ENCODE measurements at places on chromosomes 5 and 9. TPM values are rescaled to one million over a fixed set of nuclear protein-coding genes. Genes with fewer than 3 reads are reported as not detected.

The SHC3 gene
- 1.8 TPM for total RNA-seq

The TSSK1B gene
- total RNA-seq: not detected

The LEAP2 gene
- total RNA-seq: not detected

The MOB3B gene
- total RNA-seq: 11.1 TPM

The DBH gene
- not detected for total RNA-seq

The MYOZ3 gene
- 0.81 TPM for total RNA-seq

The ADAMTSL2 gene
- total RNA-seq: 2.8 TPM

The DAB2IP gene
- 104 TPM for total RNA-seq

The TPM2 gene
- 4,158 TPM for total RNA-seq

The FOXD4L6 gene
- total RNA-seq: not detected

The PROP1 gene
- not detected for total RNA-seq

The GHR gene
- 12.8 TPM for total RNA-seq

The BOD1 gene
- total RNA-seq: 30.2 TPM

The ENHO gene
- total RNA-seq: not detected

The PCDHB15 gene
- 6.1 TPM for total RNA-seq

The GRXCR2 gene
- not detected for total RNA-seq

The BHMT gene
- 0.41 TPM for total RNA-seq

The PLPP7 gene
- total RNA-seq: 14.2 TPM

The MLANA gene
- total RNA-seq: not detected

The FOXD4 gene
- total RNA-seq: 0.28 TPM

The SELENOP gene
- total RNA-seq: 302 TPM

The C5orf34 gene
- 3.0 TPM for total RNA-seq

The POLK gene
- total RNA-seq: 51.4 TPM

The SLC46A2 gene
- total RNA-seq: 2.0 TPM

The EMB gene
- 20.8 TPM for total RNA-seq

The KIAA0825 gene
- 4.1 TPM for total RNA-seq

The HK3 gene
- 26.1 TPM for total RNA-seq

The CCDC171 gene
- total RNA-seq: 4.3 TPM

The DOCK8 gene
- 19.3 TPM for total RNA-seq

The LECT2 gene
- not detected for total RNA-seq

The RETREG1 gene
- total RNA-seq: 3.8 TPM

The FAM78A gene
- total RNA-seq: 5.7 TPM

The PCDHGA3 gene
- 5.3 TPM for total RNA-seq

The GAPT gene
- total RNA-seq: 1.6 TPM

The CAMK4 gene
- total RNA-seq: 3.8 TPM

The BARX1 gene
- not detected for total RNA-seq

The INSL4 gene
- total RNA-seq: not detected

The HNRNPAB gene
- total RNA-seq: 66.3 TPM

The C5orf22 gene
- 10.3 TPM for total RNA-seq

The CHSY3 gene
- 24.3 TPM for total RNA-seq

The PCDHB7 gene
- 4.2 TPM for total RNA-seq

The IL9 gene
- total RNA-seq: not detected

The SCAMP1 gene
- total RNA-seq: 24.8 TPM

The SH3TC2 gene
- 1.9 TPM for total RNA-seq

The WNT8A gene
- not detected for total RNA-seq

The ARL14EPL gene
- not detected for total RNA-seq

The GCNT4 gene
- 3.1 TPM for total RNA-seq

The RNF208 gene
- not detected for total RNA-seq

The SEMA5A gene
- 13.3 TPM for total RNA-seq

Measured in thoracic aorta (tissue), 2 donors.